MG63 (cell line): ENCODE measurements at places on chromosomes 12 and 14. TPM values are rescaled to one million over a fixed set of nuclear protein-coding genes. Genes with fewer than 3 reads are reported as not detected.
A peak's percentile ranks its signal among the peaks of the same experiment; 100 is the strongest.

Gene SELPLG
- 0.39 and 2.5 TPM in 2 replicates for total RNA-seq

Gene KCNJ8
- not detected in 2 replicates for total RNA-seq

DNA sequence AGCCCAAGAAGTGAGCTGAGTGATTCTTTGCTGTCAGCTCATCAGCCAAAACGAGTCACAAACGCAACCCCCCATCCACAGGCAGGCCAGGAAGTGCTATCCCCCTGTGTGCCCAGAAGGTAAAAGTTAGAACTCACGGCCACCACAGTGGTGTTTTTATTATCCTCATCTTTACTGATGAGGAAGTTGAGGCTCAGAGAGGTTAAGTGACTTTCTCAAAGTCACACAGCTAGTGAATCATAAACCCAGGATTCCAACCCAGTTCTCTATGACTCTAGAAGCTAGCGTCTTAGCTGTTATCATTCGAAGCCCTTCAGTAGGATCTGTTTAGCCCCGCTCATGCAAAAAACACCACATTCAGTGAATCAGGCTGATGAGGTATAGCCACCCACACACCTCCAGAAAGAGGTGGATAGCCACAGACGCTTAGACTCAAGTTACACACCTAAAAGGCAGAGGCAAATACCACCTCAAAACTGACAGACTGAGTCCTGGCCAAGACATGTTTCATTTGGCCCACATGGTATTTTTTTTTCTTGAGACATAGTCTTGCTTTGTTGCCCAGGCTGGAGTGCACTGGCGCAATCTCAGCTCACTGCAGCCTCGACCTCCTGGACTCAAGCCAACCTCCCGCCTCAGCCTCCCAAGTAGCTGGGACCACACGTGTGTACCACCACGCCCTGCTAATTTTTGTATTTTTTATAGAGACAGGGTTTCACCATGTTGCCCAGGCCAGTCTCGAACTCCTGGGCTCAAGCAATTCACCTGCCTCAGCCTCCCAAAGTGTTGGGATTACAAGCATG, 100.7 kb downstream of the SCARB1 start:
- DNase-seq: no peak

DNA sequence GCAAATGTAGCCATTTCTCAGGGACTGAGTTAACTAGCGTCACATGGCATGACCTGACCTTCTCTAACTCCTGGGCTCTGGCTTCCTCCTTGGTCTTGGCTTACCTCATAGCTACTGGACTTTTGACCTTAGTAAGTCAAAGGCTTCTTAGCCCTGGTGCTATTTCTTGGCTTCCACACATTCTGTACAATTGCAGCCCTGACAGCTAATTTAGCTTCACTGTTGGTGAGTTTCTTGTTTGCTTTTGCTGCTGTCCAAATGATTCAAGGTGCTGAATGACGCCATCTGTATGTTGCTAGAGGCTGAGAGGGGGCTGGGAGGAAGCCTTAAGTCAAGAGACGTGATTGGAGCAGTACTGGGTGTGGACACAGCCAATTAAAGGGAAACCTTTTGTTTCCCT, 202.7 kb downstream of the PRKD1 start:
- DNase-seq: peak; percentile 4

DNA sequence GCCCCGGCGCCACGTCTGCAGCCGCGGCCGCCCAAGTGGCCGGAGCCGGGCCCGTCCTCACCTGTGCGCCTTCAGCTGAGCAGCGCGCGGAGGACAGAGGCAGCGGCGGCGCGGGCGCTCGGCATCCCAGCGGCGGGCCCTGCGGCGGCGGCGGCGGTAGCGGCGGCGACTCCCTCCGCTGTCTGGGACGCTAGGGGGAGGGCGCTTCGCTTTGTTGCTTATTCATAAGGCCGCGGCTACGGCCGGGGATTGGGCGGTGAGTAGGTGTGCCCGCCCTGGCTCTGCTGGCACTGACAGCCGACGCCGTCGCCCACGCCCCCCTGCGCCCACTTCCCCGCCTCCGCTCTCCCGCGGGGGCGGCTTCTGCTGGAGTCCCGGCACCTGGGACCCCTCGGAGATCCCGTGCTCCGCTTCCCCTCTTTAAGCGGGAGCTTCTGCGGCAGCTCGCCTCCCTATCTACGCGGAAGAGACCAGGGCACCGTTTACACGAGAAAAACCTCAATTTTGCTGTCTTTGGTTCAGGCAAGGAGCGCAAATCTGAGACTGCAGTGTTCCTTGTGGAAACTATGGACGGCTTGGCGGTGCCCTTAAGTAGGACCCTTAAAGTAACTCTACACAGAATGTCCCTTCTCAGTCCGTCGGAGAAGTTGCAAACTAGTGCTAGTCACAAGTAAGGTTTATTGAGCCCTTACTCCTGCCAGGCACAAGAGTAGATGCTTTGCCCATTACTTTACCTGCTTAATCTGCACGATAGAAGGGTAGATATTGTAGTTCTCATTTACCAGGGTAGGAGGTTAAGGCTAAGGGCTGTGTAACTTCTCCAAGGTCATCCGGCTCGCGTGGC, at the start of gene ARMH4:
ARMH4 (minus strand) TSS at position 200 of the 844 bp plus-strand sequence. CDS start 12,855 bp downstream, outside the sequence.
- peak; percentile 62 for DNase-seq

DNA sequence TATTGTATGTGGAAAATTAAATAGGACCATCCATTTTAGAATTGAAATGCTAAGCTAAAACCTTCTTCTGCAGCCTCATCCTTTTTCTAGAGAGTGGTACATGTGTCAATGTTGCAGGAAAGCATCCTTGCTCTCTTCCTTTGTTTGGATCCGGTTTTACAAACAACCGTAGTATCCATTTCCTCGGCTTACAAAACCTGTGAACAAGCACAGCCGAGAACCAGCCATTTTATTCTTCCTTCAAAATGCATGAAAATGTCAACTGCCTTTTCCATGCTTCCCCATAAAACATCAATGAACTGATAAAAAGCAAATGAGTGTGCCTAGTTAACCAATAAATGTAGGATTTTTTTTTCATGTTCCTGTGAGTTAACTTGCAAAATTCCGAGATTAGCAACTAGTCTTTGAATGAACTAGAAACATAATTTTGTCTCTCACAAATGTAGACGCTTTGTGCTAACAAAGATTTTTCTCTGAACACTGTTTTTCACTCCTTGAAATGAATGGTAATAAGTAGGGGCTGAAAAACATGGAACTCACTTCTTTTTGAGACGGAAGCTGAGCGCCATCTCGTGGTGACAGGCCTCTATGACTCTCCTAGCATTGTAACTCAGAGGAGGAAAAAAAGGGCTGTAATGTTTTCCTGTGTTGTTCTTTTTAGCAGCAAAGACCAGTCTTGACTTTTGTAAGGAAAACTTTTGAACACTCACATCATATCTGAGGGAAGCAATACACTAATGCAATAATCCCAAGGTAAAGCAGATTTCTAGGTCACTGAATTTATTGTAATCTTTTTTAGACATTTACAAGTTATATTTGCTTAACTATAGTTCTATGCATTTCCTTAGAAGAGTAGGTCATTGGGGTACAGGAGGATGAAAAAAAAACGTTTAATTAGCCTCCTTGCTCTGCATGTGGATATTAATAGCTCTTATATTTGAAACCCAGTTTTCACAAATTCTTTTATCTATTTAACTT, 157.4 kb upstream of the FOXG1 start:
- DNase-seq: peak; percentile 13

GRCh38 chr12:104470521-104470920, 13.8 kb downstream of the CHST11 start:
- no peak for DNase-seq

- DNase-seq: no peak
Observed at GRCh38 chr14:103105580-103106150, 11.1 kb downstream of the EXOC3L4 start.

GRCh38 chr12:43102546-43103264, 449.3 kb downstream of the ADAMTS20 start:
- no peak for DNase-seq

DNA sequence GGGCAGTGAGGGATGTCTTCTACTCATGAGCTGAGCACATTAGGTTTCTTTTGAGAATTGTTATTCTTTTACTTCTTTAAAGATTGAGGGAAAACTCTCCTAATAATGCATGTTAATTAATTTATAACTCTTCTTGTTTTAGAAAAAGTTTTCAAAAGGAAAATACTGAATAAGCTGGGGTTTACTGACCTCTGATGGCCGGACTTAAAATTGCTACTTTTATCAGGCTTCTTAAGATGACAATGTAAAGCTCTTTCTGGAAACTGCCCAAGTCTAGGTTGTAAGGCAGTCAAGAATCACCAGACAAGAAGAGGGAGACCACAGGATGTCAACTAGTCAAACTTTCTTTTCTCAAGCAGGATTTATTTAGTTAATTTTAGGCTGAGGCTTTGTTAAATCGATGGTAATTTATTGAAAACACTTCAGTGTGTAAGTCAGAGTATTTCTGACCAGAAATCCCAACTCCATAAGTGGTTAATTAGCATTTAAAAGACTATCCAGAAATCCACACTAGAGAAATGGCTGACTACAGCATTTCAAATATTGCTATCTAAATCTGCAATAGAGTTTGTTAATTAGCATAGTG, 82.1 kb downstream of the AVPR1A start:
- DNase-seq: no peak

DNA sequence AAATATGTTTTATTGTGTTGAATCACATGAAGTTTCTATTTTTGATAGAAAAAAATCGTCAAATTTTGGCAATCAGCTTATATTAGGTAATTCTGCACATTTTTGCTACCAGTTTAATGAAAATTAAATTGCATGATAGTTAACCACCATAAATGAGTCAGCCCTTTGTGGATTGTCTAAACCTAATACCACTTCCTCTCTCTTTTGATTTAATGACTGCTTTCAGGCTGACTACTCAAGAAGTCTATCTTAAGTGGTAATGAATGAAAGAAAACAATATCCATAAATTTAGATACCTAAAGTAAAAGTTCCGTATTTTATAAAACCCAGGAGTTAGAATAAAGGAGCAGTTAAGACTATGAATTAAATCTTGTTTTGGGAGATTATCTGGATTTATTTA, 450.5 kb downstream of the TMEM117 start:
- no peak for DNase-seq

GRCh38 chr14:69711065-69711464, 55.9 kb upstream of the SRSF5 start:
- no peak for DNase-seq

GRCh38 chr12:42695490-42695995, 106.0 kb upstream of the PRICKLE1 start:
- no peak for DNase-seq

GRCh38 chr14:65045006-65045405, 57.3 kb downstream of the MAX start:
- DNase-seq: no peak

DNA sequence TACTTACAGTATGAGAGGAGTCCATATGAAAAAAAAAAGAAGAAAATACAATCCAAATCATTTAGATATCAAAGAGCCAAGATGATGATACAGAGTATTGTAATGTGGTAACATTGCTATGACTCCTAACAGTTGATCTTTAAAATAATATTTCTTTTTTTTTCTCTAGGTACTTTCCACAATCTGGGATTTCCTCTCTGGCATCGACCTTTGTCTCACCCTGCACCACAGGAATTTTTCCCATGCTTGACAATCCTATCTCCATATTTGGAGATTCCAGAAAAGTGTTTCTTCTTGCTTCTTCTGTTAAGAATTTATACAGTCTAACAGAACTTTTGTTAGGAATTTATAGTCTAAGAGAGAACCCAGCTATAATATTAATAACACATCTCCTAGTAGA, 184.4 kb downstream of the ITPR2 start:
- DNase-seq: peak; percentile 61

- DNase-seq: no peak
Observed at GRCh38 chr12:43004908-43005307, 415.4 kb upstream of the PRICKLE1 start.
